ENCODE measurements at places on chromosomes 6 and 20.

- peaks cover 21% of the 10 kb centered on the region for H3K4me1 ChIP-seq
- peaks cover 6% of the 10 kb centered on the region for H3K36me3 ChIP-seq
- no peak for DNase-seq
- no peak overlapping the region for H3K4me3 ChIP-seq
- no peak overlapping the region for H3K27ac ChIP-seq
- H3K27me3 ChIP-seq = no peaks in the 10 kb centered on the region
Observed at GRCh38 chr6:147983581-147984366, 358.9 kb upstream of the SASH1 start.

- H3K36me3 ChIP-seq = peaks cover 4% of the 10 kb centered on the region
- H3K4me3 ChIP-seq = no peak overlapping the region
- peaks cover 2% of the 10 kb centered on the region for H3K27me3 ChIP-seq
- H3K4me1 ChIP-seq = peaks cover 10% of the 10 kb centered on the region
Observed at GRCh38 chr6:5471637-5472398, 210.5 kb downstream of the FARS2 start.

GRCh38 chr6:33812669-33813068 is 8.9 kb upstream of the MLN start:
- H3K36me3 ChIP-seq = no peaks in the 10 kb centered on the region
- peak; percentile 43 for DNase-seq
- peaks cover 57% of the 10 kb centered on the region for H3K4me1 ChIP-seq
- H3K4me3 ChIP-seq = peak overlapping the region; percentile 30
- peak overlapping the region; percentile 93 for H3K27ac ChIP-seq

GRCh38 chr6:113701552-113702254 is 155.4 kb upstream of the MARCKS start:
- H3K4me1 ChIP-seq = peaks cover 5% of the 10 kb centered on the region
- DNase-seq = no peak
- H3K36me3 ChIP-seq = peaks cover 6% of the 10 kb centered on the region
- no peak overlapping the region for H3K27ac ChIP-seq
- no peak overlapping the region for H3K4me3 ChIP-seq

GRCh38 chr6:12958052-12958706 is 241.6 kb downstream of the PHACTR1 start:
- peak overlapping the region; percentile 66 for H3K4me3 ChIP-seq
- DNase-seq = no peak
- peaks cover 9% of the 10 kb centered on the region for H3K27me3 ChIP-seq
- H3K4me1 ChIP-seq = peaks cover 33% of the 10 kb centered on the region
- H3K27ac ChIP-seq = no peak overlapping the region

DNA sequence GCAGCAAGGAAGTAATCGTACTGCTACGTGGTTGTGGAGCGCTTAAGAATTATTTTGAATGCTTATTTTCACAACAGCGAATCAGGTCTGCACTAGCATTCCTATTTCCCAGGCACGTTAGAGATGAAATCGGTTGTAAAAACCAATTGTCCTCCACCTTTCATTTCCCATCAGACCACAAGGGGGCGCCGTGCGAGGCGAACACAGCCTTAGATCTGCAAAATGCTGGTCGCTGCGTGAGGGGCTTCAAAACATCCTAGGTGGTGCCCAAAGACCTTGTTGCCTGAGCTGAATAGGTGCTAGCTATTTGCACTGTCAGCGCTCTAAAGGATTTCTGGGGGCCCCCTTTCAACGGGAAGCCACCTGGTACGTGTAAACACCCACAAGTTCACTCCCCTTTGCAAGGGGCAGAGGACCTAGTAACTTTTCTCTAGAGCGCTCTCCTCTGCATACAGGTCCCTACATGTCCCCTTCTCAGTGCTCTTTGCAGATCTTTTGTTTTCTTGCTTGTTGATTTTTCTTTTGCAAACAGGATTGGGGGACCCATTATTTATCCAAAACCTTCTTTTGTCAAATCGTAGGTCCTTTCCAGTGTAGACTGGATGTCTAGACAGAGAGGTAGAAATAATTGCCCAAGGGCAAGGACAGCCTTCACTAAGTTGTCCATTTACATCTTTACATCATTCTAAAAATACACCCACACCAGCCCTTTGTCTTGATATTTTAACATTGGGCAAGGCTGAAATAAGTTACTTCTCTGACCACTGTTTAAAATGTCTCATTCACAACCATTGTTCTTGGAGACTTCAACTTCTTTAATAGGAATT is 59.8 kb downstream of the NEDD9 start:
- no peak overlapping the region for H3K27ac ChIP-seq
- no peaks in the 10 kb centered on the region for H3K4me1 ChIP-seq
- H3K27me3 ChIP-seq = peaks cover 2% of the 10 kb centered on the region
- no peaks in the 10 kb centered on the region for H3K36me3 ChIP-seq
- peak; percentile 87 for DNase-seq

DNA sequence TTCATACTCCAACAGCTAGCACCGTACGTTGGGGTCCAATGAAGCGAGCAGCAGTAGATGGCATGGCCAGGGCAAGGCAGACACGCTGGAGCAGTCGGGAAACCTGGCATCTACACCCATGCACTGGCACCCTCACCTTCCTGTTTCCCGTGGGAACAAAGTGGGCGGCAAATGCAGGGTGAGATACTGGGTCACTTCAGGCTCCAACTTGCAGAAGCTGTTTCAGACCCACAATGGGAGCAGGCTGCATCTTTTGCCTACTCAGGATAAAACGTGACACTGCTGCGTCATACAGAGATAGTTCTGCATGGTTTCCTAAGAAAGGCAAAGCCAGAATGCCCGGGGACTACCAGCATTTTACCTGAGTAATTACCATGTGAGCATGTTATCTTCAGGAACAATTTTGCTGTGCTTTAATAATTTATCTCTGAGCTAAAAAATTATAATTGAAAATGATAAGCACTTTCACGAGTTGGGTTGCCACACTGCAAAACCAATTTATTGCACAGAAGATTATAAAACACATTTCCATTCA is 10.9 kb upstream of the CD93 start:
- H3K27me3 ChIP-seq = no peaks in the 10 kb centered on the region
- no peak overlapping the region for H3K4me3 ChIP-seq
- DNase-seq = no peak
- peaks cover 5% of the 10 kb centered on the region for H3K4me1 ChIP-seq
- no peak overlapping the region for H3K27ac ChIP-seq

GRCh38 chr6:45590226-45590625 is 212.5 kb upstream of the SUPT3H start:
- peaks cover 7% of the 10 kb centered on the region for H3K4me1 ChIP-seq
- no peak overlapping the region for H3K27ac ChIP-seq
- H3K4me3 ChIP-seq = no peak overlapping the region
- H3K27me3 ChIP-seq = no peaks in the 10 kb centered on the region
- H3K36me3 ChIP-seq = no peaks in the 10 kb centered on the region

GRCh38 chr6:1486387-1486786 is 97.0 kb downstream of the FOXF2 start:
- peaks cover 2% of the 10 kb centered on the region for H3K27me3 ChIP-seq
- DNase-seq = no peak

DNA sequence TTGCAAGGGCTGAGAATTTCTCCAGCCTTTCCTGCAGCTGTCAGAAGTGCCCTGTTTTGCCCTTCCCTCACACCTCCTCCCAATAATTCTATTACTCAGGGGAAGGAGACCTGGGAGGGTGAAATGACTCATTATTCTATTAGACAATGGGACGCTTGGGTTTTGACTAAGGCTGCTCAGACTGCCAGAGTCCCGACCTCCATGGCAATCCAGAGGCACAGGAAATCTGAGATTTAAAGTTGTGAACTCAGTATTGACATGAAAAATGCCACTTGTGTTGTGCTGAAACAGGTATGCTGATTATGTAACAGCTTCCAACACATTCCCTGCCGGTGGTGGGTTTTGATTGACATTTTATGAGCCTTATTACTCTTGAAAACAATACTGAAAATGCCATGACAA is 625.9 kb upstream of the FLRT3 start:
- no peak overlapping the region for H3K4me3 ChIP-seq
- no peaks in the 10 kb centered on the region for H3K36me3 ChIP-seq
- no peaks in the 10 kb centered on the region for H3K27me3 ChIP-seq
- DNase-seq = no peak
- H3K27ac ChIP-seq = no peak overlapping the region
- H3K4me1 ChIP-seq = no peaks in the 10 kb centered on the region

- H3K4me1 ChIP-seq = peaks cover 3% of the 10 kb centered on the region
- DNase-seq = no peak
- no peak overlapping the region for H3K27ac ChIP-seq
- H3K27me3 ChIP-seq = no peaks in the 10 kb centered on the region
Observed at GRCh38 chr6:116447052-116447451, 14.1 kb upstream of the CALHM6 start.

GRCh38 chr6:134080171-134080795 is 27.9 kb upstream of the SLC2A12 start:
- no peak for DNase-seq
- peaks cover 4% of the 10 kb centered on the region for H3K27me3 ChIP-seq
- H3K4me3 ChIP-seq = no peak overlapping the region
- no peaks in the 10 kb centered on the region for H3K36me3 ChIP-seq
- H3K4me1 ChIP-seq = no peaks in the 10 kb centered on the region

- no peak for DNase-seq
- no peak overlapping the region for H3K27ac ChIP-seq
- H3K27me3 ChIP-seq = no peaks in the 10 kb centered on the region
Observed at GRCh38 chr6:138654715-138655634, 118.6 kb upstream of the CCDC28A start.

DNA sequence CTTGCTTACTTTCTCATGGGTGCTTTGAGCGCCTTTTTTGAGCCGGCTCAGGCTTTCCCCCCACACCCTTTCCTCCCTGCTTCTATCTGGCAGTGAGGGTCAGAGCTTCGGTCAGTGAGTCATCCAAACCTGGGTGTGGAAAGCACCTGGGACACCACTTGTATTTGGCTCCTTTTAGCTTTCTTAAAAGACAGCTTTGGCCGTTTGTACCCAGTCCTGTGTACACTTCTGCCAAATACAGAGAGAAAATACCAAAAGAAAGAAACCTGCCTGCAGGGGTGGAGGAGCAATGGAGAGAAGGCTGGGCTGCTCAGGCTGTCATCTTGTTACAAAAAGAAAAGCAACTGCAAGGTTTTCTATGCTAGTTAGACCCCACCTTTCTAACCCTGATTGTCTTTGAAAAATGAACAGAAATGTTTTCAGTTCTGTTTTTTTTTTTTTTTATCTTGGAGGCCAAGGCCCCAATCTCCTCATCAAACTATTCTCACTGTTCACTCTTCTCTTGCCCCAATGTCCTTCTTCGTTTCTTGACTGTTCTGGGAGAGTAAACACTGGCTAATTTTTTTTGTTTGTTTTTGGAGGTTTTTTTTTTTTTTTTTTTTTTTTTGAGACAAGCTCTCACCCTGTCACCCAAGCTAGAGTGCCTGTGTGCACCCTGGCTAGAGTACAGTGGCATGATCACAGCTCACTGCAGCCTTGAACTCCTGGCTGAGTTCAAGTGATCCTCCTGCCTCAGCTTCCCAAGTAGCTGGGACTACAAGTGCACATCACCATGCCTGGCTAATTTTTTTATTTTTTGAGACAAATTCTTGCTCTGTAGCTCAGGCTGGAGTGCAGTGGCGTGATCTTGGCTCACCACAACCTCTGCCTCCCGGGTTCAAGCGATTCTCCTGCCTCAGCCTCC is 76.4 kb downstream of the SSR1 start:
- H3K27ac ChIP-seq = no peak overlapping the region
- H3K36me3 ChIP-seq = no peaks in the 10 kb centered on the region
- H3K4me3 ChIP-seq = no peak overlapping the region
- DNase-seq = no peak

GRCh38 chr6:161271343-161272030 is 2.4 kb downstream of the AGPAT4 start:
- H3K27ac ChIP-seq = peak overlapping the region; percentile 29
- peak overlapping the region; percentile 81 for H3K4me3 ChIP-seq
- H3K36me3 ChIP-seq = peaks cover 4% of the 10 kb centered on the region
- H3K27me3 ChIP-seq = peaks cover 6% of the 10 kb centered on the region
- DNase-seq = no peak

DNA sequence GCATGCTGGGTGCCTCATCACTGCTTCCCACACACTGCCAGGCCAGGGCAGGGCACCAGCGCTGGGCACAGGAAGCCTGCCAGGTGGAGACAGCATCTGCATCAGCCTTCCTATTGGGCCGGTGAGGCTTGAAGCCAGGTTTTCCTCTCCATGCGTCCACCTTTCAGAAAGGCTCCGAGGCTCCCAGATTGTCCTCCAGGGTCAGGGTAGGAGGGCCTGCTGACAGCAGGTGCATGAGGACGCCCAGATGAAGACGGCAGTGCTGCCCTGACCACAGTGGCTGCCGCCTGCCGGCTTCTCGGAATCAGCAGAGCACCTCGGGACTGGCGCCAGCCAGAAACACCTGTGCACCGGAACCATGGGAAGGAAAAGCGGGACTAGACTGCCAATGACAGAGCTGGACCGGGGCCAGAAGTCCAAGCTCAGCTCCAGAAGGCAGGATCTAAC is 170.5 kb upstream of the CST7 start:
- peaks cover 11% of the 10 kb centered on the region for H3K36me3 ChIP-seq
- DNase-seq = no peak
- no peak overlapping the region for H3K4me3 ChIP-seq
- H3K27me3 ChIP-seq = peaks cover 4% of the 10 kb centered on the region

DNA sequence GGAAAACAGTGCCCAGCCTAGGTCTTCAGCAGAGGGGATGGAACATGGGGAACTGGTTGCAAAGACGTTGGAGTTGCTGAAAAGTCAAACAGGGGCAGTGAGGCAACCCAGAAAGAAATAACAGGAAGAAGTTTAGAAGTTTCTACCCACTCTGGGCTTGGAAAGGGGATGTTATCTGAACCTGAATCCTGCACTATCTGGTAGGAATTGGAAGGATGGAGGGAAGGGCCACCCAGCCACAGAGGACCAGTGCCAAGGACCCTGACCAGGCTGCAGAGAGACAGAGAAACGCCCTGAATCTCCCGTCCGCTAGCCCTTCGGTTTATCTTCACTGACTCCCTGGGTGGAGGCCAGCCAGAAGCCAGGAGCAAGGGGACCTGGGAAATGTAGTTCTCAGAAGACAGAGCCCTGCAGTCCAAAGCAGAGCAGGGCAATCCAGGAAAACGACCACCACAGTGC is 217.3 kb upstream of the RREB1 start:
- no peaks in the 10 kb centered on the region for H3K36me3 ChIP-seq
- peaks cover 3% of the 10 kb centered on the region for H3K27me3 ChIP-seq
- H3K4me3 ChIP-seq = no peak overlapping the region
- no peaks in the 10 kb centered on the region for H3K4me1 ChIP-seq
- DNase-seq = peak; percentile 42
- H3K27ac ChIP-seq = no peak overlapping the region

GRCh38 chr6:63504777-63505384 is 67.4 kb upstream of the LOC128125822 start:
- H3K4me1 ChIP-seq = no peaks in the 10 kb centered on the region
- no peak overlapping the region for H3K4me3 ChIP-seq
- no peak overlapping the region for H3K27ac ChIP-seq

DNA sequence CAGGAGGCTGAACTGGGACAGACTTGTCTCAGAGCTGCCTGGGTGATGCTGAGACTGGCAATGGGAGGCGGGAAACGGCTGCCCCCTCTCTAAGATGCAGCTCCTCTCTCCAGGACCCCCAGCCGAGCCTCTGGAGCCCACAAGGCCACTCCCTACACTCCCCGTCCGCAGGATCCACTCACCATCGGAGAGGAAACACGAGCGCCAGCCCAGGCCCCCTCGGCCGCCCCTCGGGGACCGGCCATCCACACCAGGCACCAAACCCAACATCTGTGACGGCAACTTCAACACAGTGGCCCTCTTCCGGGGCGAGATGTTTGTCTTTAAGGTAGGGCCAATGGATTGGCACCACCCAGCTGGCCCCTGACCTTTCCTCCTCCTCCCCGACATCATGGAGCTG is 10.8 kb downstream of the MMP24OS start:
- peak overlapping the region; percentile 17 for H3K27ac ChIP-seq
- peaks cover 6% of the 10 kb centered on the region for H3K27me3 ChIP-seq
- H3K4me1 ChIP-seq = peaks cover 10% of the 10 kb centered on the region

GRCh38 chr6:56479381-56479780 is 163.3 kb downstream of the DST start:
- H3K4me1 ChIP-seq = no peaks in the 10 kb centered on the region
- H3K4me3 ChIP-seq = no peak overlapping the region
- no peak for DNase-seq
- no peak overlapping the region for H3K27ac ChIP-seq

All from glutamatergic neuron (in vitro differentiated cells).